ENCODE measurements at places on chromosomes 6 and 20.

DNA sequence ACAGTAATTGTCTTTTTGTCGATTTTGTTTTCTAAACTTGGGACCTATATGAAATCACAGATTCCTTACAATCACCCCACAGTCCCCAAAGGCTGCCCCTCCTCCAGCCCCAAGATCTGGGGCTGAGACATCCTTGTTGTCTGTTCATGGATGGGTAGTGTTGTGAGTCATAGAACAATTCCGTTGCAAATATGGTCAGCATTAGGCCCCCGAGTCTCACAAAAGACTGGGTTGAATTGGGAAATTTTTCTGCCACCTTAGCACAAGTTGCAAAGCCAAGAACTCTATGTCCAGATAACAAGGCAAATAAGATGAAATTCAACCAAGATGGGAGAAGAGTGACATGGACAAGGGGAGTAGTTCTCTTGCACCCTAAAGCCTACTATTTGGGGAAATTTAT lies 10.5 kb upstream of the TAB2 start:
- no peak for DNase-seq

DNA sequence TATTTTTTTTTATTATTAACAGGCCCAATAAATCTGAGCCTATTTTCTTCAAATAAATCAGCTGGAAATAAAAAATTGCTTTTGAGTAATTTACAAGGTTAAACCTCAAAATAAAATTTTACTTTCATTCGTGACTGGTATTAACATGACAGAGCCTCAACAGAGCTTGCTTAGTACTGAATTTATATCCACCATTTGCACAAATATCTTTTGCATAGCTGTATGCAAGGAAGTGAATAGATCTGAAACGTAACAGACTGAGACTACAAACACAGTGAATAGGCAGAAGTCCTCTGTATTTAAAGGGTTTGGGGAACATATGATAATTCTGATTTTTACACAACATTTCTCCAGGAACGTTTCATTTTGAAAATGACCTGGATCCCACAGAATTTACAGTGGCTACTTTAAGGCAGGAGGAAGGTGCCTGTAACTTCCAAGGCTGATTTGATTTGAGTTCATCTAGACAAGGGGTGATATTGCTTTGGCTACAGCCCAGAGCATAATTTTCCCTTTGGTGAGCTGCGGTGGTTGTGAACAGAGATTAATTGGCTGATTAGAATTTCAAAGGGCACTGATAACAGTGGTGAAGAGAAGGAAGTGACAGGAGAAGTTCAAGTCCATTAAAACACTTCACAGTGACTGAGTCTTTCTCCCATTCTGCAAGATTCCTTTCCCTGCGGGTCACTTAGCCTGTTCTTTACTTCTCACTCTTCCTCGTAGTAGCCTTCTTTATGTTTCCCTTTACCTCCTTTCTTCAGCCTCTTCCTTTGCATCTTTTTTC lies 121.2 kb upstream of the SASH1 start:
- no peak for DNase-seq

DNA sequence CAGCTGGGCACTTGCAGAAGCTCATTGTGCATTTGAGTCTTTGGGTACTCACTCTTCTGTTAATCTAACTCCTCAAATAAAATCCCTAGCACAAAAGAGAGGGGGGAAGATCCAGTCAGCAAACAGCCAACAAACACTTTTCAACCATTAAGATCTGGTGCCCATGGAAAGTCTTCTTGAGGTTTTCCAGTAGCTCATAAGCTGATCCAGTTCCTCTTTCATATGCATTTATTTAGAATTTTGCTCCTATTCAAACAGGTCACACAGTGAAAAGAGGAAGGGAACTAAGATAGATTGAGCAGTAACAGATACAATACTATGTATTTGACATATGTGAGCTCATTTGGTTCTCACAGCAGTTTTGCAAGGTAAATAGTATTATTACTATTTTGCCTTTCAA lies 38.6 kb downstream of the HLA-DPB1 start:
- no peak for DNase-seq

DNA sequence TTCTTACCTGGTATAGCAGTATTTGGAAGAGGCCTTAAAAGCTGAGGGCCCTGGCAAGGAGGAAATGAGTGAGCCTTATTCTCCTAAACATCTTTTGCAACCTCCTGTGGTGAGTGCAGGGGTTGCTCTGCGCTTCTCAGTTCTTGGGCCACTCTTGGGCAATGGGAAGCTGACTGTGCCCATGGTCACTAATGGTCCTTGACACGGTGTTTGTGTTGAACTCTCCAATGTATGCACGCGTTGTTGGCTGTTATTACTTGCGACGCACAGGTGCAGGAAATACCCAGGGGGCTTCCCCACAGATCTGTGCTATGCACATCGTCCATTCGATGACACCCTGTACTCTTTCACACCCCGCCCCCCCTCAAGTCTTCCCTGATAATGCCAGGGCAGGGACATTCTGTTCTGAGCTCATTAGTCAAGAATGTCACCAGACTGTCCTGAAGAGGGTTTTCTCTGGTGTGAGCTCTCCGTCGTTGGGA lies 79.7 kb downstream of the EDN1 start:
- no peak for DNase-seq

DNA sequence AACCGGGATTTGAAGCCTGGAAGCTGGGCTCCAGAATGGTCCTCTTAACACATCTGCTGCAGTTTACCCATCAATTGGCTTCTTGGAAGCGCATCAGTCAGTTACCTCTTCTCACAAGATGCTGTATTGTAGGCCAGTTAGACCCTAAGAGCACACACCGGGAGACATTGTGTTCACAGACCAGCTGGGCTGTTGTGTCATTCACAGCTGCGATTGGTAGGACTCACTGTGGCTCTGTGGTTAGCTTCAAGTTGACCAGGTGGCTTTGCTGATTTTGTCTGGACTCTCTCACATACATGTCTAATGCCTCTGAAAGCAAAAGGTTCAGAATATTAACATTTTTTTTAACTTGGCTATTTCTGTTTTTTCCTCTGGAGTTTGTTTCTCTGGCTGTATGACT lies 64.8 kb downstream of the SNX9 start:
- no peak for DNase-seq

GRCh38 chr6:159217595-159218275 lies 48.5 kb downstream of the FNDC1 start:
- peak; percentile 53 for DNase-seq

GRCh38 chr6:154510144-154510905 lies at the start of gene CNKSR3:
Gene CNKSR3 (minus strand): TSS chr6:154510685. CDS start chr6:154510114, 571 bp downstream.
- peak; percentile 98 for DNase-seq

DNA sequence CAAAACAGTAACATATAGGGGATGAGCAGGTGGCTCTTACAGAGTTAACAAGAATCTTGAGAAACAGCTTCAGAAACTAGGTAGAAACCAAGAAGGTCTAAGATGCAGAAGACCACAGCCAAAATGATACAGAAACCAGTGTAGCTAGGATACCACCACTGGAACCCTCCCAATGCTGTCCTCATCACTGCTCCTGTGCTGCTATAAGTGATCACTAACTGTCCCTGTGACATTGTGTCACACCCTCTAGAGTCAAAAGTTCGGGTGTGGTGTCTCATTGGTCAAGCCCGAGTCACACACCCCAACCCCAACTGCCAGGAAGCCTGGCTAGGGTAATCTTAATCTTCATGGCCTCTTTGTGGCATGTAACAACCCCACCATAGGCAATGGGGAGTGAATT lies 153.1 kb downstream of the RCAN2 start:
- no peak for DNase-seq

GRCh38 chr6:487956-488355 lies 96.4 kb downstream of the IRF4 start:
- no peak for DNase-seq

GRCh38 chr6:140050101-140050995 lies 675.9 kb upstream of the CITED2 start:
- no peak for DNase-seq

DNA sequence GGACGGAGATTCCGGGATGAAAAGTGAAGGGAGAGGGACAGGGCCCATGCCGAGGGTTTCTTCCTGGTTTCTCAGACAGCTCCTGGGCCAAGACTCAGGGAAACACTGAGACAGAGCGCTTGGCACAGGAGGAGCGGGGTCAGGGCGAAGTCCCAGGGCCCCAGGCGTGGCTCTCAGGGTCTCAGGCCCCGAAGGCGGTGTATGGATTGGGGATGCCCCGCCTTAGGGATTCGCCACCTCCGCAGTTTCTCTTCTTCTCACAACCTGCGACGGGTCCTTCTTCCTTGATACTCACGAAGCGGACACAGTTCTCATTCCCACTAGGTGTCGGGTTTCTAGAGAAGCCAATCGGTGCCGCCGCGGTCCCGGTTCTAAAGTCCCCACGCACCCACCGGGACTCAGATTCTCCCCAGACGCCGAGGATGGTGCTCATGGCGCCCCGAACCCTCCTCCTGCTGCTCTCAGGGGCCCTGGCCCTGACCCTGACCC lies 55.0 kb upstream of the HLA-A start:
- DNase-seq, result peak; percentile 51

GRCh38 chr6:123022975-123023374 lies 26.9 kb downstream of the CLVS2 start:
- no peak for DNase-seq

DNA sequence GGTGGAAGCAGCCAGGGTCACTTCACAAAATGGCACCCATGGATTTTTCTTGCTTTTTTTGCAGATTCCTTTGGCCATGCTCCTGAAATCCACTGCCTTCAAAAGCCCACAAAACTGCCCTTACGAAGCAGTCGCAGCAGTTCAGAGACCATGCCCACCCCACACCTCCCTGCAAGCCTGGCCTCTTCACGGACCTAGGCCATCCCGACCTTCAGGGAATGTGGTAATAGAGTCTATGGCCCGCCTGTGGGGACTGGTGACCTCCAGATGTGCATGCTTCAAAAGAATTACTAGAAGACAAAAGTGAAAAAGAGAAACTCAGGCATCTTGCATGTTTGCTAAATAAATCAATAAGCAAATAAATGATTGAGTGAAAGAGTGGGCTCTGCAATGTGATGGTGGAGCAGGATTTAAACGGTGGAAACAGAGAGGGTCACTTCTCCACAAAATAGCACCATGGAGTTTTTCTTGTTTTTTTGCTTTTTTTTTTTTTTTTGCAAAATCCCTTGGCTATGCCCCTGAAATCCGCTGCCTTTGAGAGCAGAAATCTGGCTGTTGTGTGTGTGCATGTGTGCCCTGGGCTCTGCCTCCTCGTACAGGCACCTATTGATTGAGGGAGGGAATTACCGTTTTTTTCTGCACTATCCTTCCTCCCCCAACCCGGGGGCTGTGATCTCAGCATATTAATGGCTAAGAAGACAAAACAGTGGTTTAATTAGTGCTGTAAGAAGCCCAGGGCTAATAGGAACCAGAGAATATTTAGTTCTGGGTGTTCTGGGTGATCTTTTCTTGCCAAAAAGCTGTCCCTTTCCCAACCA lies 107.4 kb downstream of the PXDC1 start:
- DNase-seq, result no peak

DNA sequence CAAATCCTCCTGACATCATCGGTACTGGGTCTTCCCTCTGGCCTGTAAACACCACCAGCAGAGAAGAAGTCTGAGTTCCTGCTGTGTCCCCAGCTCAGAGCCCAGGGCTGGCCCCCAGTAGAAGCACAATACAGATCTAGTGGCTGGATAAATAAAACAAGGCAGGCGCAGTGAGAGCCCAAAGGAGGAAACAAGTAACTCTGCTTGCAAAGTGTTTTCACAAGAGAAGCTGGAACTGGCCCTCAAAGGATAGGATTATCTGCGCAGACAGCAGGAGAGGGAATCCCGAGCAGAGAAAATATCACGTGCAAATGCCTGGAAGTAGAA lies 205.1 kb downstream of the ZDHHC14 start:
- no peak for DNase-seq

- no peak for DNase-seq
Observed at GRCh38 chr6:168517742-168518347, 76.9 kb downstream of the SMOC2 start.

GRCh38 chr6:90448836-90449235 lies 138.0 kb downstream of the MAP3K7 start:
- no peak for DNase-seq

DNA sequence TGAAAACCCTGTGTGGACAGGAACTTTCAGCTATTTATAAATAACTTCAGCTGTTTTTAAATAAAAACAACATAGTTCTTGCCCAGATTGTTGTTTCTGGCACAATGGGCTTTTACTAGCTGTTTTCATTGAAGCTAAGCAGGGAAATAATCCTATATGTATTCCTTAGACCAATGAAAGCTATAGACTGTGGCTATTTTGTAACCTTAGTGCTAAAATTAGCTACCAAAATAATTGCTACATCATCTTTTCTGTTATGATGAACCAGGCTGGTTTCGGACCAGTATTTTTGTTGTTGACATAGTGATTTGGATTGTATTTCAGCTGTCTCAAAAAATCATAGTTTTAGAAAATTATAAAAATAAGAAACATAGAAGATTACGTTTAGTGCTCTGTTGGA lies 13.7 kb downstream of the PHF3 start:
- no peak for DNase-seq

- no peak for DNase-seq
Observed at GRCh38 chr6:140403020-140403419, 1028.6 kb upstream of the CITED2 start.

GRCh38 chr6:139943391-139943790 lies 568.9 kb upstream of the CITED2 start:
- no peak for DNase-seq

DNA sequence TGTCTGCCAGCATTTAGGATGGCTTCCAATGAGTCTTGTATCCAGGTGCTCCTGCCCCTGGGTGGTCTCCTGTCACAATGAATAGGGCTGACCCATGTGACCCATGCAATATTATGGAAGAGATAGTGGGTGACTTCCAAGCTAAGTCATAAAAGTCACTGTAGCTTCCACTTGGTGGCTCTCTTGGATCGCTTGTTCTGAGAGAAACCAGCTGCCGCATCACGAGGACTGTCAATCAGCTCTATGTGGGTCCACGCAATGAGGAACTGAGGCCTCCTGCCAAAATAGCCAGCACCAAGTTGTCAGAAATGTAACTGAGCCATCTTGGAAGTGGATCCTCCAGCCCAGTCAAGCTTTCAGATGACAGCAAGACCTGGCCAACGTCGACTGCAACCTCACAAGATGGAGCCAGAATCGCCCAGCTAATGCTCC lies 14.9 kb upstream of the MATN4 start:
- no peak for DNase-seq

DNA sequence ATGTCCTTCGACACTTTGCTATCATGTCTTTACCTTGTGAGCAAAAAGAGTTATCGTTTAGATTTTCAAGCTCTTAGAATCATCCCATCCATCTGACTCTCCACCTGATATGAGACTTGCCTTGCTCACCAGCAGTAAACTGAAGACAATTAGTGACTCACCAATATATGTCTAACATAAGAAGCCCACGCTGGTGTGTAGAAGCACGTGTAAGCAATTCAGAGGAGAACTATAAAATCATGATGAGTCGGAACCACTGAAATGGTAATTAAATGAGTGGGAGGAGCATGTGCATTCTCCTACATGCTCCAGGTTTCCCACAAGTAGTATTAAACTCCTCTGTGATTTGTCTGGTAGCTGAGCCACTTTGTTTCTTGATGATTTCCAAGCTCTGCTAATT lies 181.6 kb upstream of the RNF217 start:
- DNase-seq, result no peak

- DNase-seq, result no peak
Observed at GRCh38 chr20:11966186-11966585, 48.5 kb downstream of the BTBD3 start.

DNA sequence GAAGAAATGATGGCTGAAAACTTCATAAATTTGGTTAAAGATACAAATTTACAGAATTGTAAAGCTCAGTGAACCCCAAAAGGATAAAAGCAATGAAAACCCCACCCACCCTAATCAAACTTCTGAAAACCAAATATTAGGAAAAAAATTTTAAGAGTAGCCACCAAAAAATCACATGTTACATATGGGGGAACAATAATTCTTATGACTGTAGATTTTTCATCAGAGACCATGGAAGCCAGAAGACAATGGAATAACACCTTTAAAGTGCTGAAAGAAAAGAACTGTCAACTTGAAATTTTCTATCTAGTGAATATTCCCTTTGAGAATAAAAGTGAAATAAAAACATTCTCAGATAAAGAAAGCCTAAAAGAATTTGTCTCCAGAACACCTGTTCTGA lies 24.4 kb downstream of the PROCR start:
- DNase-seq, result no peak

Data from left hindlimb (tissue), 1 donor.